ENCODE measurements at places on chromosomes 1 and 21.

- no peak for DNase-seq
Measured at GRCh38 chr1:235831148-235831547, 35.6 kb downstream of the LYST start.

- DNase-seq = peak; percentile 70
Measured at GRCh38 chr1:9289090-9289534, 3.6 kb upstream of the SPSB1 start.

DNA sequence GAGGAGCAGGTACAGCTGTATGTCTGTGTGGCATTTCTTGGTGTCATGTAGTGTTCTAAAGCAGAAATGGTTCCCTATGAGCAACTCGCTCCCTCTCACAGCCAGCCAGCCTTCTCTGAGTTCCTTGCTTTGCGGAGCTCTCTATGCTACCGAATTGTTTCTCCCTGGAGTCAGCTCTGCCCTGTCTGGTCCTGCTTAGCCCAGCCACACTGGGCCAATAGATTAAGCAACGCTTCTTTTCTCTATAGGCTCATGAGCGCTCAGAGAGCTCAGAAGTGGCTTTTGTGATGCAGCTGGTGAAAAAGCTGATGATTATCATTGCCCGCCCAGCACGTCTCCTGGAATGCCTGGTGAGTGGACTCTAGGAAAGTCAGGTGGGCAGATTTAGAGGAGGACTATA, 113.1 kb downstream of the PIK3R3 start:
- DNase-seq = no peak

DNA sequence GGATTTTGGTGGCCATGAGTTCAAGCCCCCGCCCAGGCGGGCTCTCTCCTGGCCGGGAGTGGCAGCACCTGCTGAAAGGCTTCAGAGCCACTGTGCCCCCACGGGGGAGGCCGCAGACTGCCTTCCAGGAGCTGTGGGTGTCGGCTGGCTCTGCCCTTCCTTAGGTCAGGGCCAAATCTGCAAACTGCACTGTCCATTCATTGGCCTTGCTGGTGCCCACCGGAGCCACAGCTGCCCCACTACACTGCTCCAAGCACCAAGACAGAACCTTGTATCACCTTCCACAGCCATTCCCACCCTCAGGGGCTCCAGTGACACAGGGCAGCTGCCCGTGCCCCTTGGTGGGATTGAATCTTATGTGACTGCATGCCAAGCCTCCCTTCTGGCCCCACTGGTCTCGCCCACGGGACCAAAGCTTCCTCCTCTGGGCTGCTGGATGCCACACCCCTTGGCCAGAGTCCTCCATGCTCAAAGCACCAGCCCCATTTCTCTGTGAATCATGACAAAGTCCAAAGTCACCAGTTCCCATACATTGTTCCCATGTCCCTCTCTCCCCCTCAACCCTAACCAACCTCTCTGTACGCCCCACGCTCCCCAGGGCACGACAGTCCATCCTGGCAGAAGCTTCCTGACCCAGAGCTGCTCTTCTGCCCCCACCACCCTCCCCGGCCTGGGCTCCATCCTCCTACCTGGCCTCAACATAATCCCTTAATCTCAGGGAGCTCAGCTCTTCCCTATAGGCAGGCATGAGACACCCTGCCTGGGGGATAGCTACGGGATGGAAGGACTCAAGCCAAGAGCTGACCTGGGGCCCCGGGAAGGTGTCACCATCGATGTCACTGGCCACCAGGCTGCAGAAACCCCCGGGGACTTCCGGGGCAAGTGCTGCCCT, 20.9 kb upstream of the GPR153 start:
- DNase-seq = no peak

DNA sequence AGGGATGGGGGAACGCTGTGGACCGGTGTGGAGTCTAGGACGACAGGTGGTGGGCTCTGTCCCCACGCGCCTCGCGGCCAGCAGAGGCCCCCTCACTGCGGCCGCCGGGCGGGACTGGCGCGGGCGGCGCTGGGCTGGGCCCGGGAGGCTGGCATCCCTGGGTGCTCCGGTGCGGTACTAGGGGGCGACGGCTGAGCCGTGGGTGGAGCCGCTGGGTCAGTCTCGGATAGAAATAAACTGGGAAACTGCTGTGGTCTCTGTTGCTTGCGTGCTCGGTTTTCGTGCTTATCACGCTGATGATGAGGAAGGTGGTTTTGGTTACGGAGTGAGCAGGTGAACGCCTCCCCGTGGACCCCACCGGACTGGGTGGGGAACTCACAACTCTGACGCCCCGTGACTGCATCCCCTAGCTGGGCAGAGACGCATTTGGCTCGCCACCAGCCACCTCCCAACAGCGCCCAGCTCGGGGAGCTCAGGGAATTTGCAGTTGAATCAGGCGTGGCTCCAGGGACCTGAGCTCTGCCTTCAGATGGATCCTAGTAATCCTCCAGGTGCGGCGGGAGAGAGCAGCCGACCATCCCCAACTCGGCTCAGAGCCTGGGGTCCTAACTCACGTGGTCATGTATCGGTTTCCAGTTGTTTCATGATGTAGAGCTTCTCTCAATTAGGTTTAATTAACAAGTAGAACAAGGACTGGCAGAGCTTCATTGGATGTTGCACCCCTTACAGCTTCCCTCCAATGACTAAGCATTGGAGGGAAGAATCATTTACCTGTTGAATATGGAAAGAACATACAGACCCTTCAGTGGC, 32.1 kb downstream of the HSD17B7 start:
- no peak for DNase-seq

GRCh38 chr1:21568006-21568746, 59.0 kb downstream of the ALPL start:
- no peak for DNase-seq

GRCh38 chr1:14113841-14114567, 414.0 kb downstream of the PRDM2 start:
- DNase-seq = no peak

DNA sequence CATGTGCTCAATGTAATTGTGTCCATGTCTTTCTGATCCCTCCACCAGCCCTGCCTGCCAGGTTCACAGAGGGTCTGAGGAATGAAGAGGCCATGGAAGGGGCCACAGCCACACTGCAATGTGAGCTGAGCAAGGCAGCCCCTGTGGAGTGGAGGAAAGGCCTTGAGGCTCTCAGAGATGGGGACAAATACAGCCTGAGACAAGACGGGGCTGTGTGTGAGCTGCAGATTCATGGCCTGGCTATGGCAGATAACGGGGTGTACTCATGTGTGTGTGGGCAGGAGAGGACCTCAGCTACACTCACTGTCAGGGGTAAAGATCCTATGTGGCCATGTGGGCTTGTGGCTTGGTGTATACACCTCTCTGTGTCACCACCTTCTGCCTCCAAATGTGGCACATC, 91.4 kb downstream of the OBSCN start:
- DNase-seq = no peak

DNA sequence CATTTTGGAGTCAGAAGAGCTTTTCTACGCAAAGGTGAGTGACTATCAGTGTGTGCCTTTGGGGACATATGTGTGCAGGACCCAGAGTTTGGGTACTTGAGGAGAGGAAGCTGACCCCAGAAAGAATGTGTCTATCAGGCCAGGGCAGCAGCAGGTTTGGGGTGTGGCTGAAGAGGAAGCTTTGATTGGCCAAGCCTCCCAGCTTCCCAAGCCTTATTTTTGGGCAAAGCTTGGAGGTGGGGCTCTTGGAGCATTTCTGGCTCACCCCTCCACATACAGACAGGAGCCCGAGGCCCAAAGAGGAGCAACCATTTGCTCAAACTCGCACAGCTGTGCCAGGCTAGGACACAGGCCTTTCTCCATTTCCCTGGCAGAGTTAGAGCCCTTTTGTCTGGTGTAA, 4.7 kb downstream of the GPR3 start:
- DNase-seq = no peak

GRCh38 chr1:24027838-24028468, 47.8 kb upstream of the SRSF10 start:
- no peak for DNase-seq

GRCh38 chr1:87565861-87566260, 237.2 kb downstream of the LMO4 start:
- no peak for DNase-seq

DNA sequence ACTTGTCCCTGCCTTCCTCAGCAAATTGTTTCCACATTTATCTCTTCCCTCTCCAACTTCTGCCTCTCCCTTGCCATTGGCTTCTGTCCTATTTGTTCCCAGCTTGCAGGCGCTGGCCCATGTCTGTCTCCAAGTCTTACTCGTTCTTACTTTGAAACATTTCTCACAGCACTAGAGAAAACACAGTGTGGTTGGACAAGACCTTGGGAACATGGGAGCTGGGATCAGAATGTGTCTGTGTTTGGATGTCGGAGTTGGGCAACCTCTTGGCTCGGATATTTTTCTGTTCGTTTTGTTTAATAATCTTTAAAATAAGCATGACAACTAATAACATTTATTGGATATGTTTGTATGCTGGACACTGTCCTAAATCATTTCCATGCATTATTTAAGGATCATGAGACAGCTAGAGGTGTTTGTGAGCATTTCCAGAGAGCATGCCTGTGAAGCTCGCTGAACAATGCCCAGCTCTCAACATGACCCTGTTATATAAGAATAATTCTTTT, 5.9 kb upstream of the BRWD1 start:
- DNase-seq = no peak

DNA sequence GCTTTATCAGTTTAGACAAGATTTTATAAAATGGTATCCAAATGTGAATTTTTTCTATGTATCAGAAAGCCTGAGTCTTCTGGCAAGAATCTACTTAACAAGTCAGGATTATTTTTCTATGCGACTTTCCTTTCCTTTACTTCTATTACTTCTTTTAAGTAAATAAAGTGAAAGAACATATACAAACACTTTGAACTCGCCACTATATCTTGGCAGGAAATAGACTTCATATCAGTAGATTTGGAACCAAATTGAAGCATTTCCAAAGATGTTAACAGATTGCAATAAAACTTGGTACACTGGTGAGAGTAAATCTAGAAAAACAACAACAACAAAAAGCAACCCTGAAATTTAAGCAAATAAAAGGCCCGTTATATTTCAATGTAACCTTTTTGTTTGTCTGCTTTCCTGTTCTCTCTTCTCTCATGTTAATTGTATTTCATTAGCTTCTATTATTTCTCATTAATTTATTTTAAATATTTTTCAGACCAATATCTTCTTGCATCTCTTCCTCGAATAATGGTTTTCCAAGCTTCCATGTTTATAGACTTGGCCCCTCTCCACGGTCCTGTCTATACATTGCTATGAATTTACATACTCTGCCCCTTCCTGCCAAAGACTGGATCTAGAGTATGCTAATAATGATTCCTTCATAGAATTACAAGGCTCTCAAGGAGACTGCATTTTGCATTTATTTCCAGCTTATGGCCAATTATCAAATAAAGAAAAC, 843.6 kb downstream of the ADGRL2 start:
- no peak for DNase-seq

DNA sequence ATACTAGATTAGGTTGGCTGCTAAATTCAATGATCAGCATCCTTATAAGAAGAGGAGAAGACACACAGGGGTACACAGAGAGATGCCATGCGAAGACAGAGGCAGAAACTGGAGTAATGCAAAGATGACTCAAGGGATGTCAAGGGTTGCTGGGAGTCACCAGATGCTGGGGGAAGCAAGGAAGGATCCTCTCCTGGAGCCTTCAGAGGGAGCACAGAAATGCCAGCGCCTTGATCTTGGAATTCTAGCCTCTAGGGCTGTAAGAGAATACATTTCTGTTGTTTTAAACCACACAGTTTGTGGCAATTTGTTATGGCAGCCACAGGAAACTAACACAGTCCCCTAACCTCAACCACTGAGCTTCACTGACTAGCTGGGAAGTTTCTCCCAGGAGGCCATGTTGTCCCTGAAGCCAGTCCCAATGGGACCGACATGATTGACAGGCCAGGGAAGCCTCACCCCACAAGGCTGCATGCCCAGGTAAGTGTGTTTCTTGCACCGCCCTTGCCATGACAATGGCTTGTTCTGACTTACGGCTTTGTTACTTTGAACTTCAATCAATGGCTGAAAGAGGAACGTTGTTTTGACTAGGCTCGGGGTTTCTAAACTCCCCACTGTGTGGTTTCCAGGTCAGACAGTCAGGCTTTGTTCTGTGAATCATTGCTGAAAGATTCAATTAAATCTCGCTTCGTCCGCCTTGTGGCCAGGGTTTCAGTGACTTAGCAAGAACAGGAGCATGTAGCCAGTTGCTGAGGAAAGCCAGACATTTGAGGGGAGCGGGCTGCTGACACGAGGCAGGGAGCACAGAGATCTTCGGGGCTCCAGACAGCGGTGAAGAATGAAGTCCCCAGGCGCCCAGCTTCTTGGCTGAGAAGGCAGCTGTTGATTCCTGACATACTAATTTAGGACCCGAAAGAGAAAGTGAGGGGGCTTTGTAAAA, 62.3 kb downstream of the RUNX1 start:
- DNase-seq = peak; percentile 45

- no peak for DNase-seq
Measured at GRCh38 chr1:182611326-182611725, 7.1 kb upstream of the RGS16 start.

GRCh38 chr1:227864882-227865281, 49.4 kb downstream of the PRSS38 start:
- DNase-seq = no peak

- no peak for DNase-seq
Measured at GRCh38 chr1:19708567-19709110, 44.0 kb downstream of the HTR6 start.

DNA sequence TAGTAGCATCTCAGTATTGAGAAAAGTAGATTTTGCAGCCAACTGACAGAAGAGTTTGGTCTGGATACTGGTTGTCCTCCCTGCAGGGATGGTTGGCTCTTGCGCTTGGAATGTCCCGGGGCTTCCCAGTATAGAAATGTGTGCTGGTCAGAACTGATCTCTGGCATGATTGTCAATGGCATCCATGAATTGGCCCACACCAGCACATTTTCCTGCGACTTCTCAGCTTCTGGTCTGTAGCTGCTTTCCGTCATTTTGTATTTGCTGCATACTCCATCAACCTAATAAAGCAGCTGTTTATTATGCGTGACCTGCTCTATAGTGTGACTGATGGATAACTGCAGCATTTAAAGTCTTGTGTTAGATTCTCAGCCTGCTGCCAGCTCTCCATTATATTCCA, 203.7 kb downstream of the S1PR1 start:
- no peak for DNase-seq

GRCh38 chr1:96361271-96361856, 360.2 kb upstream of the PTBP2 start:
- DNase-seq = no peak

DNA sequence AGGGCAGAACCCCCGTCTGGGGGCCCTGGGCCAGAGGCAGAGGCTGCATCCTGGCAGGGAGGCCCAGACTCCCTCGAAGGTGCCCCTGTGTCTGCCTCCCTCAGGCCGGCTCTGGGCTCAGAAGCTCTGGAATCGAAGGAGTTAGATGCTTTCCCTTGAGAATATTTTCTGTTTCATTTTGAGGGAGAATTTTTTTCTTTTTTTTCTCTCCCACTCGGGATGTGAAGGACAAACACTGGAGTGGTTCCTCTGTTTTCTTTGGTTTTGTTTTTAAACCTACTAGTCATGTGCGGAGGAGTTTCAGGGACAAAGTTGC, 44.7 kb downstream of the PRDM16 start:
- no peak for DNase-seq

- no peak for DNase-seq
Measured at GRCh38 chr1:238241607-238242006, 350.9 kb upstream of the ZP4 start.

DNA sequence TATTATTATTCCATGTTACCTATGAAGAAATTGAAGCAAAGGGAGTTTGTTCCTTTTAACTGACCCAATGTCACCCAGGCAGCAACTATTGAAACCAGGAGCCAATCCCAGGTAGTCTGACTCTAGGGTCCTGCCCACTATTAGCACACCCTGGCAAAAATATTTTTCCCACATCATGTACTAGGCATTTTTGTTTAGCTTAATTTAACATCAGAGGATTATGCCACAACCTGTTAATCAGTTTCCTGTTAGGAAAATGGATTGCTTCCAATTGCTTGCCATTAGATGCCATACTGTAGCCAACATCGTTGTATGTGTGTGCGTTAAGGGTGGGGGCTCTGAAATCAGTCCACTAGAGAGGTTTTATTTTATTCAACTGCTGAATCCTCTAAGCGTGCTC, 281.1 kb downstream of the DNM3 start:
- no peak for DNase-seq
